Fibroblast of skin of back (primary cell): ENCODE measurements at places on chromosomes 2 and 18.

GRCh38 chr2:136572335-136572734, 193.0 kb upstream of the THSD7B start:
- DNase-seq: no peak

GRCh38 chr2:171281110-171281509, 120.4 kb upstream of the TLK1 start:
- no peak for DNase-seq

DNA sequence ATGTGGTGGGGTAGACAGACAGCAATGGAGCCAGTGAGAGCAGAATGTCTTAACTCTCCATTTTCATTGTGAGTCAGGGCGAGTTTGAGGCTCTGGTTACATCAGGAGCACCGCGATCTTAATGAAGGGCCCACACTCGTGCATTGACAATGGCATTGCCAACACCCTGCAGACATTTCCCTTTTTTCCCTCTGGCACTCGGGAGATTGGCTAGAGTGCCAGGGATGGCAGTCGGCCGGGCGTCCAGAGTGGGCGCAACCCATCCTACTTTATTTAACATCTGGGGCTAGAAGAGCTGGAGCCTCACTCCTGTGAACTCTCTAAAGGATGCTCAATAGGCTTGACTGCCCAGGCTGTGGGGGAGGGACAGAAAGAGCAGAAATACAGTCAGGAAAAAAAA, 9.7 kb downstream of the PROKR1 start:
- DNase-seq: no peak

DNA sequence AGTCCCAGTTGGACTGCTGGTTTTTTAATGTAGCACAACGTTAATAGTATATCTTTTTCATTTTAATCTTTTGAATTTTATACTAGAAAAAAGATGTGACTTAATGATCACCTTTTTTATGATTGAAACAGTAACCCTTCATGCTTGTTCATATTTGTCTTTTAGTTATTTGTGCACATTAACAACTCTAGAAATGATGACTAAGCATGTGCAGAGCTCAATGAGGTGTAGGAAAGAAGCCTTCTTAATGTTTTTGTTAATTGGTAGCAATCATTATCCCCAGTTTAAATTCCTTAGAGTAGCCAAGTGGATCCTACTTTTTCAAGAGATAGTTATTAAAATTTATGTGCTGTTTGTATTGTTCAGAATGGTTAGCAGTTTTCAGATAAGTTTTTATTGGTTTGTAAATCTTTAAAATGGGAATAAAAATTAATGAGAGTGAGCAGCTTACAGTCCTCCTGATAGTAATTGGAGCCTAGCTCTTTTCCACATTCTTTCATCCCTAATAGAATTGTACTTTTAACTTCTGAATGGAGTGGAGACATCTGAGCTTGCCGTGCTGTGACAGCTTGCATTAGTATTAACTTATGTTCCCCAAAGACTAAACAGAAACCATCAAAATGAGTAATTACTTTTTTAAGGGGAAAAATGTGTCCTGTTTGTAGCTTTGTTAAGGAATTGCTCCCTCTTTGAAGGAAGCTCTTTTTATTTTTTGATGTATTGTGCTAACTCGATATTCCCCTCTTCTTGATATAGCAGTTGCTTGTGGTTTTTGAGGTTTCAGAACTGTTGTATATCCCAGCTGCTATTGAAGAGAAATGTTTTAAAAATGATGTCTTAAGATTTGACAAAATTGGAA, 17.3 kb downstream of the PIK3C3 start:
- no peak for DNase-seq

DNA sequence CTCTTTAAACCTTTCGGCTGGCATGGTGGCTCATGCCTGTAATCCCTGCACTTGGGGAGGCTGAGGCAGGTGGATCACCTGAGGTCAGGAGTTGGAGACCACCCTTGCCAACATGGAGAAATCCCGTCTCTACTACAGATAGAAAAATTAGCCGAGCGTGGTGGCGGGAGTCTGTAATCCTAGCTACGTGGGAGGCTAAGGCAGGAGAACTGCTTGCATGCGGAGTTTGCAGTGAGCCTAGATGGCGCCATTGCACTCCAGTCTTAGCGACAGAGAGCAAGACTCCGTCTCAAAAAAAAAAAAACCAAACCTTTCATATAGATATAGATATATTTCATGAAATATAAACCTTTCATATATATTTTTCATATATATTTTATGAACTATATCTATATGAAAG, 864.7 kb downstream of the TRIB2 start:
- DNase-seq: no peak

DNA sequence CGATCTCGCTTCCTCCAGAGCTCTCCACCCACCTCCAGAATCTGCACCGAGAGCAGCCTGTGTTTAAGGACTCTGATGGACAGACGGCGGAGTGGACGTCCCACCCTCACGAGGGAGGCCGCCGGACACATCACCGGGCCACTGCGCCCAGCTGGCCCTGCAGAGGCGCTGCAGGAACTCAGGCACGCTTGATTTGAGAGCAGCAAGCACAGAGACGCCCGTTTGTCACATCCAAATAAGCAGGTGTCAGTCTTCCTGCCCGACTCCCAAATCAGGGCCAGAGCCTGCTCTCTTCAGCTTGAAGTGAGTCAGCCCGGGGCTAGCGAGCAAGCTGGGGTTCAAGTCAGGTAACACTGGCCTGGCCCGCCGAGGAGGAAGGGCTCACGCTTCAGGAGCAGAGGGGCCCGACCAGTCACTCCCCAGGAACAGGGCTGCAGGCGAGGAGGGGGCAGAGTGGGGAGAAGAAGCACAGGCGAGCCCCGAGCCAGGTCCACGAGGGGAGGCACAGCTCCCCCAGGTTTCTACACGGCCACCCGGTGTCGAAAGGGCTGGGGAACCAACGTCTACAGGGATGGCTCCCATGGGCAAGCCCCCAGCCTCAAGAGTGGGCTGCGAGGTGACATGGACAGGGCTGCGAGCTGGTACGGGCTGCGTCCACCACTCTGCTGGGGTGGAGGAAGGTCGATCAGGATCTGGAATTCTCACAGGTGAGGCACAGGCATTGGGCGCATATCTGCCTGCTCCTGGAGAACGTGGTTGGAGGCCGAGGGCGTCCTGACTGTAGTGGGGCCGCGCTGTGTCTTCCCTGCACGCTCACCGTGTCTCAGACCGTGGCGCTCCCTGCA, 52.5 kb upstream of the CTDP1 start:
- DNase-seq: no peak

- DNase-seq: peak; percentile 66
Measured at GRCh38 chr2:201127570-201127969, 11.6 kb downstream of the CFLAR start.

- DNase-seq: no peak
Measured at GRCh38 chr18:21597620-21598019, 2.9 kb downstream of the ESCO1 start.

GRCh38 chr18:10681581-10682367, 155.9 kb downstream of the NAPG start:
- DNase-seq: peak; percentile 82

GRCh38 chr2:208175840-208176153, 12.4 kb upstream of the CRYGA start:
- no peak for DNase-seq

DNA sequence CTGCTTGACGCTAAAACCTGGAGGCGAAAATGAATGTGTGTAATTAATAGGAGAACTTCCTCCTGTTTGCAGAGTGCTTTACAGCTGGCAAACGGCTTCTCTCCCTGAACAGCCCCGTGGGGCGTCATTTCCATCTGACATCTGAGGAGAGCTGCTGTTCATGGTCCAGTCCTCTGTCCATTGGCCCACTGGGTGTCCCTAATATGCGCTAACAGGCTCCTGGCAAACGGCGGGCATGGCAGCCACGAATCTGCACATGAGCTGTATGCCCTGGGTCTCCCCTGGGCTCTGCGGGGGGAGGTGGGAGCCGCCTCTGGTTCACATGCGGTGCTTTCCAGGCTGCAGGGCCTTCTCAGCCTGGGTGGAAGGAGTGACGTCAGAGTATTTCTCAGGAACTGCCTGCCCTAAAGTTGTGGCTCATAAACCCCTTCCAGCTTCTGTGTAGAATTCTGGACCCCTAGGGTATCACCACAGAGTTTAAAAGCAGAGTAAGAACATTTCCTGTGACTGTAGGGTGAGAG, 73.2 kb downstream of the LRRFIP1 start:
- DNase-seq: peak; percentile 89

DNA sequence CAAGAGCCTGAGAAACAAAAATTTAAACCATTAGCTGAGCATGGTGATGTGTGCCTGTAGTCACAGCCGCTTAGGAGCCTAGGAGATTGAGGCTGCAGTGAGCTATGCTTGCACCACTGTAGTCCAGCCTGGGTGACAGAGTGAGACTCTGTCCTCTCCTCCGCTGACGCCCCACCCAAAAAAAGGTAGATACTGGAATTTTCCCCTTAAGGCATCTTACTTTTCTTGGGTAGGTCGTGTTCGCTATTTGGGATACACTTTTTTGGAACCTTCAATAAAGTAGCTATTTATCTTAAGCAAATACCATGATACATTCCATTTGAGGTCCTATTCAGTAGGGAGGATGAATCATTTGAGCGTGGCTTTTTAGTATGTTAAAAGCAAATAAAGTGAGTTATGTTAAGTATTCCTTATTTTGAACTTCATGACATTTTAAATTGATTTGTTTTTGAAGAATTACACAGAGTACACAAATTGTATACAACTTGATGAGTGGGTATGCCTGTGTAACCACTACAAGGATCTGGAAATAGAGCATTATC, 38.7 kb downstream of the RALBP1 start:
- peak; percentile 87 for DNase-seq

DNA sequence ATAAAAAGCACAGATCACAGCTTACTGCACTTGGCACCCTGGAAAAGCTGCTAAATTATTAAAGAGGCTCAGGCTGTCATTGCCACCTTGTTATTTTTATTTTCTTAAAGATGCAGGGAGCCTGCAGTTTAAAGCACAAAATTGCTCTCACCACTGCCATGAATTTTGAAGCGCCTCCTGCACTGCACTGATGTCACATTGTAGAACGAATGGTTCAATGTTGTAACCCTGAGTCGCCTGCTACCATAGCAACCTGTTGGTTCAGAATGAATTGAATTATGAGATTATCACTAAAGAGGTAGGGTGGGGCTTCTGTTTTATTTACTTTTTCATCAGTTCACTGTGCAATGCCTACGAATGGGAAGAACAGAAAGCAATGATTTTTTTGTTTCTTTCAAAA, 16.5 kb downstream of the SCG2 start:
- DNase-seq: peak; percentile 41

GRCh38 chr2:129781749-129782632, 197.5 kb upstream of the RAB6C start:
- no peak for DNase-seq

GRCh38 chr2:62477573-62477972, 28.4 kb downstream of the TMEM17 start:
- DNase-seq: no peak

GRCh38 chr2:70212298-70212932, 21.6 kb upstream of the C2orf42 start:
- peak; percentile 5 for DNase-seq

DNA sequence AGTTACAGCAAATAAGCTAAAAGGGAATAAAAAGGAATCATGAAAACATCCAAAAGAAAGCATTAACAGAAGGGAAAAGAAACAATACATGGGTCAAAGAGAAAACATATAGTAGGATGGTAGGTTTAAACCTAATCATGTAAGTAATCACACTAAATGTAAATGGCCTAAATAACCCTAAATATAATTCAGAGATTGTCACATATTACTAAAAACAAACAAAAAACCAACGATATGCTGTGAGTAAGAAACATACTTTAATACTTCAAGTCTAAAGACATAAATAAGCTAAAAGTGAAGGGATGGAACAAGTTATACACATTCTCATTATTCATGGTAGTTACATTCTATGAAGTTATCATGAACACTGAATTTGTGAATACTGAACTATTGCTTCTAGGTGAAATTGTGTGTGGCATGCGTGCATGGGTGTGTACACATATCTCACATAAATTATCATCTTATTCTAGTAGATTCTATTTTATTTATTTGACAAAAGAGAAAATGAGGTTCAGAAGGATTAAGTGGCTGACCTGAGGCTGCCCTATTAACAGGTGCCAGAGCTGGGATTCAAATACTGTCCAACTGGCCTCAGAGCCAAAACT, 170.9 kb downstream of the SEPTIN10 start:
- DNase-seq: no peak

- peak; percentile 7 for DNase-seq
Measured at GRCh38 chr2:230335461-230335863, 8.5 kb downstream of the SP140L start.

GRCh38 chr18:75247611-75248421, 37.2 kb downstream of the TSHZ1 start:
- DNase-seq: peak; percentile 49

GRCh38 chr2:38465789-38466127, 88.7 kb upstream of the ATL2 start:
- peak; percentile 10 for DNase-seq

GRCh38 chr2:68287580-68288441, 31.9 kb downstream of the CNRIP1 start:
- DNase-seq: peak; percentile 30

GRCh38 chr18:12911025-12911928, 27.2 kb upstream of the PTPN2 start:
- no peak for DNase-seq

GRCh38 chr2:152336119-152336853, 1.3 kb downstream of the FMNL2 start:
- DNase-seq: peak; percentile 41

GRCh38 chr2:58545300-58546280, 304.5 kb upstream of the FANCL start:
- DNase-seq: no peak

DNA sequence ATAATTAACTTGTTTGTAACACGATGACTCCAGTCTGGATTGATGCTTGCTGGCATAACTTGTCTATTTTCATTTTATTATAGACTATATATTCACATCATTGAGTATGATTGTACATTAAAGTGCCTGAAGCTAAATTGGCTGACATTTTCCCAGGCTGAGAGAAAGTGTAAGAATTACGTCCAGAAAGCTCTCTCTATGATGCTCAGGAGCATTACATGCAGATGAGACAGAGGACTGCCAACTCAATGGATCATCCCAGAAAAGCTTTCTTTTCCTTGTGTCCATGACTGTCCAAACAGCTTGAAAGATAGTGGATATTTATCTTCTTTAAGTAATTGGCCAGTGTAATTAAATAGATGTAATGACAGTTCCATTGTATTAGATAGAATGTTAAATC, 1372.2 kb upstream of the TMEFF2 start:
- no peak for DNase-seq
